Aorta (tissue), 5 donors: ENCODE measurements at places on chromosomes 12 and 14.

DNA sequence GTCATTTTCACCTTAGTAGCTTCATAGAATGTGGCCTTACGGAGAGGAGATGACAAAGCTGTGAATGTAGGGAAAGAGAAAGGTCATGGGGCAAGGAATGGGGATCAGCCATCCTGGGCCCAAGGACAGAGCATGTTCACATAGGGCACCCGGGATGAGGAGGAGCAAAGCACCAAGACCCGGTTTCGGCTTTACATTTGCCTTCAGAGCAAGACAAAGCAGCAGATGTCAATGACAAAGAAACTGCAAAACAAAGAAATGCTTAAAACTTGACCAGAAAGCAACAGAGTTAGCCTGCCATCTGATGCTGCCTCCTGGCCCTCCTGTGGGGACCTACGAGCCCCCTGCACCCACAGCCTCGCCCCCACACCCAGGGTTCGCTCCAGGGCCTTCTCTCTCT lies 249.2 kb downstream of the SLC41A2 start:
- no peaks in the 10 kb centered on the region for H3K27me3 ChIP-seq
- no peak overlapping the region for H3K27ac ChIP-seq
- no peak overlapping the region for H3K4me3 ChIP-seq
- no peaks in the 10 kb centered on the region for H3K4me1 ChIP-seq

DNA sequence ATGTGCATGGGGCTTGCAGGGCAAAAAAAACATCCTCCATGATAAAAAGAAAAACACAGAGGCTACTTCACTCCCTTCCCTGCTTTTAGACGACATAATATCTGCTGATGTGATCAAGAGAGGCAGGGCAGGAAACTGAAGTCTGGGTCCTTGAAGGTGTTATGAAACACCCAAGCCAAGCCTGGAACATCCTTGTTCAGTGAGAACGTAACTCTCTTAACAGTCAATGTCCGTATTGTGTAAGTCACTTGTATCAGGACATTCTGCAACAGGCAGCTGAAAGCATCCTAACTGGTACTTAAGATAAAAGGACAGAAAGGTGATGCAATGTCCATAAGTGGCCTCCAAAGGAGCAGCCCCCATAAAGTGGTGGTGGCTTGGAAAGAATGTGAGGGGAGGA lies 20.0 kb downstream of the KCNK10 start:
- no peak for DNase-seq
- no peak overlapping the region for H3K4me3 ChIP-seq
- no peaks in the 10 kb centered on the region for H3K36me3 ChIP-seq
- no peak overlapping the region for H3K27ac ChIP-seq
- peaks cover 2% of the 10 kb centered on the region for H3K27me3 ChIP-seq

- H3K4me1 ChIP-seq: no peaks in the 10 kb centered on the region
- no peaks in the 10 kb centered on the region for H3K36me3 ChIP-seq
- no peak overlapping the region for H3K27ac ChIP-seq
- DNase-seq: no peak
- H3K4me3 ChIP-seq: no peak overlapping the region
Measured at GRCh38 chr12:45688183-45688582, 41.3 kb upstream of the ARID2 start.

GRCh38 chr12:83767723-83768122 lies 1081.0 kb downstream of the TMTC2 start:
- no peaks in the 10 kb centered on the region for H3K27me3 ChIP-seq
- H3K36me3 ChIP-seq: no peaks in the 10 kb centered on the region
- H3K4me1 ChIP-seq: no peaks in the 10 kb centered on the region
- DNase-seq: no peak

- H3K27me3 ChIP-seq: no peaks in the 10 kb centered on the region
- no peak for DNase-seq
- H3K4me1 ChIP-seq: no peaks in the 10 kb centered on the region
- H3K36me3 ChIP-seq: no peaks in the 10 kb centered on the region
- H3K4me3 ChIP-seq: no peak overlapping the region
Measured at GRCh38 chr14:93733631-93734030, 54.7 kb downstream of the PRIMA1 start.

DNA sequence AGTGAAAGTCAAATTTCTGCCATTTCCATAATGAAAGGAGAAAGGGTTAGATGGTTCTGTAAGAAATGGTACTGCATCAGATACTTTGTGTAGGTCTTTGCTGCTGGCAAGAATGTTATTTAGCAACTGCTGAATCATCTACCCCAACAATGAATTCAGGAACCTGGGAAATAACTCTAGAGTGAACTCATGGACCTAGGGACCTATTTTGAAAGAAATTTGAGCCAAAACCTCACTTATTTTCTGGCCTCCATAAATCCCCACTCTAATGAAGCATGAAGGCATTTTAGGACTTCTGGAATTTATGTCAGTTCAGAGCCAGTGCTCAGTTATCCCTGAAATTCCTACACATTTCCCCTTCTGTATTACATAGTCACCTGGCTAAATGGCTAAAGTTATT lies 50.9 kb upstream of the CPNE8 start:
- no peak overlapping the region for H3K27ac ChIP-seq
- DNase-seq: no peak
- H3K27me3 ChIP-seq: no peaks in the 10 kb centered on the region
